ENCODE measurements at places on chromosomes 3 and 15.
A peak's percentile ranks its signal among the peaks of the same experiment; 100 is the strongest.

DNA sequence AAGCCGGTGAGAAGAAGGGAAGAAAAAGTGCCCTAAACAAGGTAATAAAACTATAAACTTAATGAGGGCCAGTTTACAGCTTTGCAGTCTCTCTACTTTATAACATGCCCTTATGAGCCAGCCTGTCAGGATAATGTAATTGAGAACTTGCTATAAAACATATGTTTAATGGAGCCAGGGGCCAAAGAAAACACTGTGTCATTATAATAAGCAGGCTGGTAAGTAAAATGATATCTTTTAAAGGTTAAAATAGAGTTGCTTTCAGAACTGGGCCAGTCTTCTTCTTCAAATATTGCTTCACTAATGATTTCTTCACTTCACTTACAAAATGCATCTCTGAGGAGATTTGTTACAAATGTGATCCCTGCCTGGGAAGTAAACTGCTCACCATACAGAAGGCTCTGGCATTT, 192.5 kb downstream of the SHOX2 start:
- DNase-seq = no peak

GRCh38 chr3:48034000-48034516, 17.8 kb upstream of the MAP4 start:
- DNase-seq = no peak

DNA sequence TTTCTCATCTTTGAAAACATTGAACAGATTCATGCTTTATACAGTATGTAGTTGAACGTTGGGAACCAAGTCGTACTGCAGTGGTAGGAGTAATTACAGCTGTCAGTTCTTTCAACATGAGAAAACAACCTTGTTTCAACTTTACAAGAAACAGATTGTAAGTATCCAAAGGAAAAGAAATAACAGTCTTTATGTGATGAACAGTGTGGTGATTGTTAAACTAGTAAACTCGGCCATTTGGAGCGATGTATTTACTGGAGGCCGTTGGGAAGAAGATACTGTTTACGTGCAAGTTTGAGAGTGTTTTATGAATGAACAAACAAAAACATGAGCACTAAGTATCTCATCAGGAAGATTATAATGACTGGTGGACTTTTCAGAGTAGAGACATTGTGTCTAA, 48.4 kb downstream of the EPHA3 start:
- DNase-seq = no peak

DNA sequence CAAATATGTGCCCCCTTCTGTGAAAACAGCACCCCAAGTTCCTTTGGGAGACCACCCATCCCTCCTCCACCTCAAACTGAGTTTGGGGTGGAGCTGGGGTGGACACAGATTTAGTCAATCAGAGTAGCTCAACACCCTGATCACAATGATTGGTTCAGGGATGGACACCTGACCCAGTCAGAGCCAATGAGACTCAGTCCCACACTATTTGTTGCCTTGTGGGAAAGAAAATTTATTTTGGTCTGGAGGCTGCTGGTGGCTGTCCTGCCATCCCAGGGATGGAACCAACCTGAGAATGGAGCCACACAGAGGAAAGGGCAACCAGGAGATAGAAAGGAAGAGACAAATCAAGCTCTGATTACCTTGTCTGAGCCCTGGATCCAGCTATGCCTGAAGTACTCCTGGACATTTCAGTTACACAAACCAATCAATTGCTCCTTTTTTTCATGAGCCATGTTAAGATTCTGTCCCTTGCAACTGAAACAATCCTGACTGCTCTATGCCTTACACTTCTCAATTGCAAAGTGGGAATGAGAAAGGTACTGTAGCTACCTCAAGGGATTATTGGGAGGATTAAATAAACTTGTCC, 10.6 kb downstream of the DNASE1L3 start:
- DNase-seq = no peak

- no peak for DNase-seq
Observed at GRCh38 chr3:194283221-194284006, 67.7 kb downstream of the CPN2 start.

DNA sequence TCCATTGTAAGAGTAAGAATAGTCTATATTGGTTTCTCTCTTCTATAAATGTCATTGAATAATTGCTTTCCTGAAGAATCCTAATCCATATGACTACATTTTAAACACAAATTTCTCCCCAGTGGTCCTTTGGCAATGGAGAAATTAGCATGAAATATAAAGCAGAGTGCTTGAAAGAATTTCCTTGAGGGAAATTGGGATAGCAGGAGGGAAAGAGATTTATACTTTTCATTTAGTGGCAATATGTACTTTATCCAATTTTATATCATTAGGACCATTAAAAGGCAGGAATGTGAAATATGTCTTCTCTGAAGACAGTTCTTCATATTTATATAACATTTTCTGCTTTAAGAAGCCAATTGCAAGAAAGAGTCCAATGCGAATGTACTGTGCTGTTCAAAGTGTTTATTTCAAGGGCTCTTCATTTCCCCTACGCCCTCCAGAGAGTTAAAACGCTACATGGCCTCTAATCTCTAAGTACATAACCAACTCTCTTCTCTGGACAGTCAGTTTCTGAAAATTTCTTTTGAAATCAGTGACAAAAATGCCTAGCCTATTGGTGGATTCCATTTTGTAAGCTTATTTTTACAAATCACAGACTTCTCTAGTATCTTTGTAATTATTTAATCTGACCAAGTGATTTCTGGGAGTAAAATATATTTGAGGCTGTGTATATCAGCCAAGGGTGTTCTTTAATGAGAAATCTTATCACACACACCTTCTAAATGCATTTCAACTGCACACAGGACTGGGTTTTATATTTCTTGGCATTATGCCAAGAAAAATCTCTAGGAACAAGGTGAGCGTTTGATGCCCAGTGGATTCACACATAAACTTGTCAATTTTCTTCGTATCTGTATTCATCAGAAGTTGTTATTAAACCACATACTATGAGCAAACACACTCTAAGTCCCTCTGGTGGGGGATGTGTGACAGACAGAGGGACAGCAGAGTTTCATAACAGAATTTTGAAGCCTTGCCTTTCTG, 51.2 kb downstream of the KCNAB1 start:
- no peak for DNase-seq

GRCh38 chr3:61627768-61628185, 66.4 kb downstream of the PTPRG start:
- no peak for DNase-seq

DNA sequence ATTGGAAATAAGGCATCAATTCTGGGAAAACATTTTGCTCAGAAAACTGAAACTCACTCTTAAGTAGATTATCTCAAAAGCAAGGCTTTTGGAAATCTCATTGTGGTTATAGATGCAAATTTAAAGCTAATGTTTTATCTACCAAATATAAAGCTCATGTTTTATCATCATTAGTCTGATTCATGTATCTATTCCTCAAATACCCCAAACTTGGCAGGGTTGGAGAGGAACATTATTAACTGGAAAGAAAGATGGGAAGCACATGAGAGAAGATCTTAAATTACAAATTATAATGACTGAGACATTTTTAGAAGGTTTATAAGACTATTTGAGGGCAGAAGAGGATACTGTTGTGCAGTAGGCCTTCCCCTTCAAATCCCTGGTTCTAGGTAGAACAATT, 137.3 kb upstream of the TGFBR2 start:
- DNase-seq = no peak

GRCh38 chr3:104461431-104461830, 905.3 kb upstream of the ALCAM start:
- no peak for DNase-seq

DNA sequence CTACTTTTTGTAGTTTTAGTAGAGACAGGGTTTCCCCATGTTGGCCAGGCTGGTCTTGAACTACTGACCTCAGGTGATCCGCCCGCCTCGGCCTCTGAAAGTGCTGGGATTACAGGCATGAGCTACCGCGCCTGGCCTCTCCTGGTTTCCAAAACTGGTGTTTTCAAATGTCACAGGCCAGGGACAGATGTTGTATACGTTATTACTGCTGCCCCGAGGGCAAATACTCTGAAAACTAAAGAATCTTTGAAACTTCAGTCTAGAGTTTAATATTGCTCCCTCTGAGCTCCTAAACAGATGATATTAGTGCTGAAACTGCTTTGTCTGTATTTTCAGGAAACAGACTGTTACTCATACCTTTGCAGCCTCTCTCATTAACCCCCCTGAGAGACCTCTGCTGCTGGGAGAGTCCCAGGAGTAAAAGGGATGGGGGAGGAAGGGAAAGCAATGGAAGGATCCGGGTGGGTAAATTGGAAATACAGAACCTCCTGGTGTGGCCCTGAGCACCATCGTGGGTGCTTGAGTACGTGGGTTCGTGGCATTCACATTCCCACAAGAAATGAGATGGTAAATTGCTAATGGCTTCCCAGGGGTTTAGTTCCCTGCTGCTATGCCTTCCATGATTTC, 96.3 kb upstream of the IGF1R start:
- no peak for DNase-seq

DNA sequence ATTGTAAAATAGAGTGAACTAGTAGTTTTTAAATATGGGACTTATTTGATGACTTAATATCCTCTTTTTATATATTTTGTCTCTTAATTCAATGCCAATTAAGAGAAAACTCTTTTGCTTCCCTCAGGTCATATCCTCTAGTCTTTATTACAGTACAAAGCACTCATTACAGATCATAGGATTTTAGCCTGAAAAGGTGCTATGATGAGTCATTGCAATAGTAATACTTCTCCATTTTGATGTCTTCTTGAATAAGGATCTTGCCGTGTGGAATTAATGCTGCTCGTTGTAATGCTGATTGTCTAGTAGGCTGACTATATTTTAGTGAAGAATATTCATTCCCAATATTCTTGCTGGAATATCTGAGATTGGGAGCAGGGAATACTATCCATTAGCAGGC, 612.2 kb upstream of the GOLIM4 start:
- no peak for DNase-seq

- DNase-seq = no peak
Observed at GRCh38 chr3:113210604-113211329, 590 bp upstream of the BOC start.

- DNase-seq = peak; percentile 37
Observed at GRCh38 chr3:120559242-120560061, 36.7 kb upstream of the NDUFB4 start.

DNA sequence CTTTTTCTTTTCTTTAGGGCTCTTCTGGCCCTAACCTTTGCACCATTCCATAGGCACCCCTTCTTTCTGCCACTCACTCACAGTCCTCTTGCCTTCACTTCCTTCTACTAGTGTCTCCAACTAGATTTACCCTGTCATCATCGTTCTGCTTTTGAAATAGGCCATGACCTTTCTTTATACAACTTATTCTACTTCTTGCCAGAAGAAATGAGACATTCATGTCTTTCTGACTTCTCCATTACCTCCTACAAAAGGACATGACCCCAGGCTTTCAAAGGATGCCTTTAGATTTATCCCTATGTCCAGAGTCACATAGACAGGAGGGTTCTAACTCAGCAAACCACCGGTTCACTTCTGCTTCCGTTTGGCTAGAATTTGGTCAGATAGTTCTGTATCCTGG, 336.4 kb upstream of the LRRFIP2 start:
- peak; percentile 25 for DNase-seq

DNA sequence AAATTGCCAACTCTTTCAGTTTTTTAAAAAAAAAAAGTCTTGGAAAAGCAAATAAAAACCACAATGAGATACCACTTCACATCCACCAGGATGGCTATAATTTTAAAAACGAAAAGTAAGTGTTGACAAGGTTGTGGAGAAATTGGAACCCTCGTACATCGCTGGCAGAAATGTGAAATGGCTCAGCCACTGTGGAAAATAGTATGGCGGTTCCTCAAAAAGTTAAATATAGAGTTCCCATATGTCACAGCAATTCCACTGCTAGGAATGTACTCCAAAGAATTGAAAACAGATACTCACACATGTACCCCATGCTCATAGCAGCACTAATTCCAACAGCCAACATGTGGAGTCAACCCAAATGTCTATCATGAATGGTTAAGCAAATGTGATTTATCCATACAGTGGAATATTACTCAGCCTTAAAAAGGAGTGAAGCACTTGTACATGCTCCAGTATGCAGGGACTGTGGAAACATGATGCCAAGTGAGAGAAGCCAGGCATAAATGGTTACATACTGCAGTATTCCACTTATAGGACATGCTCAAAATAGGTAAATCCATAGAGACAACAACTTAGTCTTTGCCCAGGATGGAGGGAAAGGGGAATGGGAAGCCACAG, 73.8 kb upstream of the PCSK6 start:
- no peak for DNase-seq

- no peak for DNase-seq
Observed at GRCh38 chr3:5390221-5390620, 202.7 kb downstream of the EDEM1 start.

Measured in GDM1 (cell line).